ENCODE measurements at places on chromosomes 7 and 10.

- no peak for DNase-seq
These were observed 2.0 kb upstream of the HOXA3 start for GRCh38 chr7:27154369-27154768.

- DNase-seq: peak; percentile 25
These were observed 2.3 kb downstream of the DDIT4 start for GRCh38 chr10:72276013-72276387.

- no peak for DNase-seq
These were observed 69.5 kb downstream of the ZNF37A start for GRCh38 chr10:38163617-38164016.

DNA sequence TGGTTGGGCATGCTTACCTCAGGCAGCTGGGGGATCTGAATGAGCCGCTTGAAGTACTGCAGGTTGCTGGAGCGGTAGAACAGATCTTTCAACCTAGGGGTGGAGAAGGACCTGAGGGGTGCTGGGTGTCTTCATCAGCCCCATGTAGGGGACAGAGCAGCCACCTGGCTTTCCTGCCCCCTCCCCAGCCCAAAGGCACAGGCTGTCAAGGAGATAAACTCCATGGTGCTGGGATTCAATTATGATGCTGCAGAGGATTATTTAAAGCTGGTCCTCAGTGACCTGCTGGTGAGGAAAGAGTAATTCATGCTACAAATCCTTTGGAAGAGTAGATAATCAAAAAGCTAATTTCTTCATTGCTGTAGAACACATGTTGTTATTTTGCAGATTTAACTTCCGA lies 71.1 kb downstream of the SPDYE5 start:
- DNase-seq: no peak

DNA sequence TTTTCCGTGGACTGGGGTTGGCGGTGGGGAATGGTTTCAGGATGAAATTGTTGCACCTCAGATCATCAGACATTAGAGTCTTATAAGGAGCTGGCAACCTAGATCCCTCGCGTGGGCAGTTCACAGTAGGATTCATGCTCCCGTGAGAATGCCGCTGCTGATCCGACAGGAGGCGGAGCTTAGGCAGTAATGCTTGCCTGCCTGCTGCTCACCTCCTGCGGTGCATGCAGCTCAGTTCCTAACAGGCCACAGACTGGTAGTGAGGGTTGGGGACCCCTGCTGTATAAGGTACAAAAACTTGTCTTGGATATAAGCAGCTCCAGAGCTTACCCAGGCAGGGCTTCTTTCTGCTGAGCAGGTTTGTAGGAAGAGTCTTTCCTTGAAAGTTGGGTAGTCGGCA lies 53.9 kb downstream of the SHH start:
- DNase-seq: no peak

GRCh38 chr7:57305192-57305748 lies 144.7 kb upstream of the ZNF716 start:
- no peak for DNase-seq

- DNase-seq: peak; percentile 57
These were observed 29.5 kb upstream of the LRRC17 start for GRCh38 chr7:102883098-102883860.

GRCh38 chr7:130614449-130614848 lies 54.1 kb downstream of the COPG2 start:
- DNase-seq: no peak

GRCh38 chr10:71969929-71970328 lies 5.7 kb downstream of the CHST3 start:
- DNase-seq: no peak

- DNase-seq: no peak
These were observed 181.6 kb downstream of the NXPH1 start for GRCh38 chr7:8615019-8615418.

- no peak for DNase-seq
These were observed 2.7 kb upstream of the FRAT2 start for GRCh38 chr10:97336942-97337831.

DNA sequence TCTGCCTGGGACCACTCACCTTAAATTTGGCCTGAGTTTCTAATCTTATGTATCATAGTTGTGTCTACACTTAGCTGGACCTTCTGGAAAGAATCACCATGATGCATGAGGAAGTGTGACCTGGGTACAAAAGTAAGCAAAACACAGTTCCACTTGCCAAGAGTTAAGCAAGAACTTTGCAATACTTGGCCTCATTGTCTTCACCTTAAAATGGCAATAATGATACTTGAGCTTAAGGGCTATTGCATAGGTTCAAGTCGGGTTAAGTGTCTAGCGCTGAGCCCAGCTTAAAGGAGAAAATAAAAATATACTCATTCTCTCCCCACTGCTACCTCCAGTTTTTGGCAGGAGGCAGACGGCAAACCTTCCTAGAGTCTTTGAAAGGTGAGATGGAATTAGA lies 133.9 kb upstream of the BMPER start:
- DNase-seq: peak; percentile 49

DNA sequence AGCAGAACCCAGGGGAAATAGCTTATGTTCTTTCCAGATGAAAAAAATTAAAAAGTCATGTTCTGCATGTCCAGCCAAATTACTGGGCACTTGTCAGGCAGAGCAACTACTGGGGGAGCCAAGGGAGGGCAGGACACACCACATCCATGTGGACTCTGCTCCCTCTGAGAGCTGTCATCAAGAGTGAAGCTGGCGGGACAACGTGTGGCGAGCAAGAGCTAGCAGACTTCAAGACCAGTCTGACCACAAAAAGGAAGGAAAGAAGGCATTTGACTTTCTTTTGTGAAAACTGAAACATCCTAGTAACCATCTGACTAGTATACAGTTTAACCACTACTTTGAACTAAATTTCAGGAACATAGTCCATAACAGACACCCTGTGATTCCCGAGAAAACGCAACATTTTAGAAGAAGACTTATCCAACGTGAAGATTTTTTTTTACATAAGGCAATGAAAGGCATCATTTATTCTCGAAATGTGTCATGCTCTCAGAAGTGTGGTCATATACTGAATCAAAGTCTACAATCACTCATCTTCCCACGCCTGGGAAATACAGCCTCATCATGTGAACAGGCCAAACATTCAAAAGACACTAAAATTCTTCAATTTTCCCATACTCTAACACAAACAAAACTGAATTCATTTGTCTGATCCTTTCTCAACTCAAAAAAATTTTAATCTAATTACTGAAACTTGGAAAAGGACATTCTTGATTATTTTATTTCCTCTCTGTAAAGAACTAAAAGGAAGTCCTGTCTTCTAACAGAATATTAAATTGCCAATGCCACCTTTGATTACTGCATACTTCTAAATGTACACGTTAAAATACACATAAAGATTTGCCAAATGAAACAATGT lies 15.5 kb downstream of the CYTH3 start:
- peak; percentile 52 for DNase-seq

DNA sequence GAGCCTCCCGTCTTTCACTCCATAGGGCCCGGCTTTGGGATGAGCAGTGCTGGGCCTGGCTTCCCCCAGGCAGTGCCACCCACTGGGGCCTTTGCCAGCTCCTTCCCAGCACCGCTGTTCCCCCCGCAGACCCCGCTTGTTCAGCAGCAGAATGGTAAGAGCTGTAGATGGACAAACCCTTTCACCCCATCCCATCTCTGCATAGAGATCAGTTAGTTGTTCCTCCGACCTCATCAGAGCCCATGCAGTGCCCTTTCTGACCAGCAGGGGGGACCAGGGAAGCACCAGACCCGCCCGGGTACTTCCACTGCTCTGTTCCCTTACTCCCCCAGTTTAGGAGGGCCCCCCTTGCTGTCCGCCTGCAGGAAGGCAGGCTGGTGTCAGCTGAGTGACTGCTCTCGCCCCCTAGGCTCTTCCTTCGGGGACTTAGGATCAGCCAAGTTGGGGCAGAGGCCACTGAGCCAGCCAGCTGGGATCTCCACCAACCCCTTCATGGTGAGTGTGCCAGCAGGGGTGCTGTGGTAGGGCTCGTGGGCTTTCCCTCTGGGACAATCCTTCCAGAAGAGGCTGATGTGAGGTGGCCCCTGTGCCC lies 9.8 kb downstream of the SAP25 start:
- DNase-seq: peak; percentile 73

DNA sequence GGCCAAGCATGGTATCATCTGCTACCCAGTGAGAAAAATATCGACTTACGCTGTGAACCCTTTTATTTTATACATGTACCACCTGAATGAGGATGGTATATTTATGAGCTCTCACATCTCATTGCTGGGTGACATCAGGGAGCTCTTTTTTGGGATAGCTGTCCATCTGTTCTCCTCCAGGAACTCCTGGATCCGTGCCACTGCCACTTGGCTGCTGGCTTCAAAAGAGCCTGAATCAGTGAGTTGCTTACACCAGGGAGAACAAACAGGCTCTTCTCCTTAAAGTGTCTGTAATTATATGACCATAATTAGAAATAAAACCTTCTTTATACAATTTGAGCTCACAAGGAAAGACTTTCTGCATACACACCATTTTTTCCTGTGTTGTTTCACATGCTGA lies 106.2 kb downstream of the KAT6B start:
- no peak for DNase-seq

- DNase-seq: peak; percentile 43
These were observed 127.5 kb downstream of the ABCA13 start for GRCh38 chr7:48298779-48299178.

- DNase-seq: no peak
These were observed 46.0 kb downstream of the NAMPT start for GRCh38 chr7:106238830-106239229.

DNA sequence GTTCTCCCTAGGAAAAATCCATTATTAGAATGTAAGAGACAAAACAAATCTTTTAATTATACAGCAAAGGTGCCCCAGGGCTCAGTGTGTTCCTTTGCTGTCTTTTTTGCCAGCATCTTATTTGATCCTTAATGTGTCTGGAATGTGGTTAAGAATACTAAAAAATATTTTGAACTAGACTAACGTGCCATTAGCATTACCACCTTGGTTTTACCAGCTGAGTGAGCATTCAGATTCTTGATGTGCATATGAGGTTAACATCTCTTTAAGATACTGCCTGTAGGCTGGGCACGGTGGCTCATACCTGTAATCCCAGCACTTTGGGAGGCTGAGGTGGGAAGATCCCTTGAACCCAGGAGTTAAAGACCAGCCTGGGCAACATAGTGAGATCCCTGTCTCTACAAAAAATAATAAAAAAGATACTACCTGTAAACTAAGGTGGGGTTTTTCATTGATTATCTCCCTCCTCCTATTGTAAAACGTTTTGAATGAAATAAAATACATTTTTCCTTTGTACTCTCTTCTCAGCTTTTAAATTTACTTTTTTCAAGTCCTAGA lies 96.6 kb downstream of the CCNY start:
- DNase-seq: no peak

DNA sequence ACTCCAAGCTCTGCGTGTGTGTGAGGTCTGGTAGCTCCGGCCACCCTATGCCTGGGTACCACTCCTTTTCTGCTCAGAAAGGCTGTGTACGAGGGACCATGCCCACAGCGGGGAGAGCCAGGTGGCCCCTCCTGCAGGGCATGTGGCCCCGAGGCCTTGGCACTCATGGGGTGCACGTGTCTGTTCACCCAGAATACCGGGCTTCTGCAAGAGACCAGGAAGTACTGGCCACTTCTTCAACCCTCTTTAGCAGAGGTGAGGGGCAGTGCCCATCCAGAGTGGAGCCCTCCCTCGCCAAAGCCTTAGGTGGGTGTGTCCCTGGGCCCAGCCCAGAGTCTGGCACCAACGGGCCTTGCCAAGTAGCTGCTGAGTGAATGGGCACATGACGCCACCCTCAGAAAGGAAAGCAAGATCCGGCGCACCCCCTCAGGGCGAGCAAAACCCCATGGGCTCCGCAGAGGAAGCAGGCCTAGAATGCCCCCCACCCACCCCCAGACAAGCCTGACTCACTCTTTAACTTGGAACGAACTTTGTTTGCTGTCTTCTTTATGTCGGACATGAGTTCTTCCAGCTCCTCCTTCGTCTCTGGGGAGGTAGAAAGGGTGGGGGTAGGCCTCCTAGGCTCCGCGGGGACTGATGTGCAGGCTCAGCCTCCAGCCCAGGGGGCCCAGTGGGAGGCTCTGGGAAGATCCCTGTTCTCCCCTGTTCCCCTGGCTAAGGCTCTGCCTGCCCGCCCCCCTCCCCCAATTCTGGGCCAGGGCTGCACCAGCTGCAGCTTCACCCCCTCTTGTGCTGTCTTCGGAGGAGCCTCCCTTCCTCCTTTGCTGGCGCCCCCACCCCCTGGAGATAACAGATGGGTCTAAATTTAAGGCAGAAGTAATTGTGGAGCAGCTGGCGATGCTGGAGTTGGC lies 14.6 kb downstream of the STX1A start:
- peak; percentile 72 for DNase-seq

GRCh38 chr7:22351878-22352277 lies 5.1 kb downstream of the RAPGEF5 start:
- peak; percentile 29 for DNase-seq

DNA sequence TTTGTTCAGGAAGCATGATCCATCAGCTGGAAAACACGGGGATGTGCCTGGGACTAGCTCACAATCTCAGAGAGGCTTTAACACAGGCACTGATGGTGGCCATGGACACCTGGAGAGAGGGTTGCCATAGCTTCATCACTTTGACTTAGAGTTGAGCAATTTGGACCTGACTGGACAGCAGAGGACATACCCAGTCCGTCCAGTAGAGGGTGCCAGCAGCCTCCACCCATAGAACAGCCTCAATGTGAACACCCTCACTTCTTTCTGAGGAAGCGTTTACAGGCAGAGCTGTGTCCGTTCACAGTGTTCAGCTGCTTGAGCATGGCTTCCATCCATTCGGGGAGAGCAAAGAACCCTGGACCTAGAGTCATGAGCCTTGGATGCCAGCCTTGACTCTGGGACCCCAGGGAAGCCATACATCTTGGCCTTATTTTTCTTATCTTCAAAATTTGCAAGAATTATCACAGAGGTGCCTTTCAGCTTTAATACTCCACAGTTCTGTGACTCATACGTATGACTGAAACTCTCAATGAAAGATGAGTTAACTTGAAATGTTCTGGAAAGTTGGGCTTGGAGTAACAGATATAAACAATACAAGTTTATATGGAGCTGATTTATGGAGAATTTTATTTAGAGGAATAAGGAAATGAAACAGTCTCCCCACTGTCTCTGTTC lies 302.9 kb upstream of the PODXL start:
- peak; percentile 83 for DNase-seq

DNA sequence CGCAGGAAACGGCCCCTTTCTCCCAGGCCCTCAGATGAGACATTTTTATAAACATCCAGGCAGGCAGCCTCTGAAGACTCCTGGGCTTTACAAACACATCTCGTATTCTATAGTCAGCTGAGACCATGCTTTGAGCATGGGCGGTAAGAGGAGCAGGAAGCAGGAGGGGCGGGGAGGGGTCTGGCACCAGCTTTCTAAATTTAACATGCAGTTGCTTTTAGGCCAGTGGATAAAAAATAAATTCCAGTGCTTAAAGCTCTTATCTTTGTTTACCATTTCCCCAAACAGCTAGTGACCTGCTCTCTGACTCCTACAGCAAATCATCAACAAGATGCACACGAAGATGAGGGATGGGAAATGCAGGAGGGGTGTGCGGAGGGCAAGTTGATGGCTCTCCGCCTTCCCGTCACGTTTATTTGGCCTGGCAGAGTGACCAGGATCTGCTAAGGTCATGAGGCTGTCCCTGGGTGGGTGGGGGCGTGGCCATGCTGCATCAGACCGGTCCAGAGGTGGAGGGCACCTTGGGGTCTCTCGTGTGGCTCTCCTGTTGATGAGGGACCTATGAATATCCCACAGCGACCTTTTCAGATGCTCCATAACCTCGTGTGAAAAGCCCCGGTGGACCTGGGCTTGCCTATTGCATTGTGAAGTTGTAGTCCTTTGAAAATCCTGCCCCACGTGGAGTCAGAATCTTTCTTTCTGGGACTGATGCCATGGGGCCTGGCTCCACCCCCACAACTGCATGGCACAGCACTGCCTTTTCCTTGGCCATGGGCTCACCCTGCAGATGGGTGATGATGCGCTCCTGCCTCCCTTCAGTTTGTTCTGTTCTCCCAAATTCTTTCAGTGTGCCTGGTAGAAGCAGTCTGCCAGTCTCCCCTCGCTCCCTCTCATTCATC lies 67.5 kb downstream of the PARP12 start:
- DNase-seq: peak; percentile 59

- no peak for DNase-seq
These were observed 12.1 kb upstream of the PYROXD2 start for GRCh38 chr10:98427011-98427515.
